T-helper 2 cell (primary cell): ENCODE measurements at places on chromosomes 11 and 22.

- no peak for DNase-seq
These were observed 239.5 kb downstream of the BUD13 start for GRCh38 chr11:116533186-116533825.

GRCh38 chr11:43923406-43924111 is 18.9 kb upstream of the C11orf96 start:
- DNase-seq: no peak

GRCh38 chr11:69035946-69036340 is 12.8 kb upstream of the TPCN2 start:
- DNase-seq: no peak

DNA sequence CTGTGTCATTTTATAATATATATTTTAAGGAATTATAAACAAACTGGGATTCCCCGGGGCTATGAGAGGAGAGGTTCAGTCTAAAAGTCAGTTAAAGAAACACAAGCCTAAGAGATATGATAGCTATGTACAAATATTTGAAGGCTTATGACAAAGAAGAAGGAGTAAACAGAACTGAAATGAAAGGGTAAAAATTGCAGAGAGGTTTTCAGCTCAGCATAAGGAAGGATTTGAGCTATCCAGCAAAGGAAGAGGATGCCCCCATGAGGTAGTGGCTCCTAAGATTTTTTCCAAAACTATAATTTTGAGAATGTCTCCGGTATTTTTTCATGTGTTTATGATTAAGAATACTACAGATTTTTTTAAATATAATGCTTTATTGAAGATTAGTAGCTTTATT is 57.9 kb upstream of the ANGPTL5 start:
- no peak for DNase-seq

DNA sequence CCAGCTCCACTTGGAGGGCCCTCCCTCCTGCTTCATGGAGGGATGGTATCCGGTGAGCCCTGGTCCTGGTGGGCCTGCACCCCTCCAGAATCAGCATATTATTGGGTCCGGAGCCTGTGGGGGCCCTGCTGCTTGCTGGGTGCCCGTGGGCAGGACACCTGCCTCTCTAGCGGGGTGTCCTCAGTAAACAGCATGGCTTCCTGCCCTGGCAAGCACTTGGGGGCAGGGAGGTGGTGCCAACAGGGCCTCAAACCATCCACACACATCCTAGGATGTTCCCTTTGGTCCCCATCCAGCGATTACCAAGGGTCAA is 108.3 kb downstream of the CTTN start:
- no peak for DNase-seq

DNA sequence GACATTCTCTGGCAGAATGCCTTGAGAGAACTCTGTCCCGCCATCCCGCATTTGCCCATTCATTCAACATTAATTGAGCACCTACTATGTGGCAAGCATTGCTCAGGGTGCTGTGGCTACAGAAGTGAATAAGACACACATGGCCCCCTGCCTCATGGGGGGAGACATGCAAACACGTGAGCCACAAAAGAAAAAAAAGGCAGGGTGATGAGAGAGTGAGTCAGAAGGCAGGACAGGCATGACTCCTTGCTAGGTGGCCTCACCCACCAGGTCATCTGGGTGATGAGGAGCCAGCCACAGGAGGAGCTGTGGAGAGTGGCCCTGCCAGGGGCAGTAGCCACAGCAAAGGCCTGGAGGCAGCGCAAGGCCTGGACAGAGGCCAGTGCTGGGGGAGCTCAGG is 4.9 kb downstream of the CHRM4 start:
- DNase-seq: no peak

GRCh38 chr22:35818897-35819296 is 101.2 kb downstream of the APOL5 start:
- no peak for DNase-seq

DNA sequence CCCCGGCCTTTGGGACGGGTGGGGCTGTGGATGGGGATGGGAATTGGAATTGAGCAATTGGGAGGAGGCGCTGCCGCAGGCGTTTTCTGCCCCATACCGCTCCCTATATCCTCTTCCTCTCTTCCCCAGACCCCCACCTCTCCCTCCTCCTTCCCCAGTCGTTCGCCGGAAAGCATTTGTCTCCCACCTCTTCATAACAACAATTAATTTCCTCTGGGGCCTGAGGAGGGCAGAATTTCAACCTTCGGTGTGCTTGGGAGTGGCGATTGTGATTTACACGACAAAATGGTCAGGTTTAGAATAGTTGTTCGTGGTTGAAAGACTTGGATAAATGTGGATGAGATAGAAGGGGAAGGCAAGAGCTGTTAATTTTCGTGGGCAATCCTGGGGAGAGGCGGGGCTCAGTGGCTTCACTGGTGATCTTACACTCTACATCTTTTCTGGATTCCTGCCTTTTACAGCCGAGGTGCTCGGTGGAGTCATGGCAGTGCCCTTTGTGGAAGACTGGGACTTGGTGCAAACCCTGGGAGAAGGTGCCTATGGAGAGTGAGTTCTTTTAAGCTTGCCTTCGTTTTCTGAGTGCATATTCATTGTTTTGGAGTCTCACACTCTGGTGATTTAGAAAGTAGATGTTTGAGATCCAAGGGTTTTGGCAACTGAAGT is 1.5 kb downstream of the CHEK1 start:
- no peak for DNase-seq

- no peak for DNase-seq
These were observed at the start of gene SSTR3 for GRCh38 chr22:37212174-37212906. Gene SSTR3 (minus strand): TSS chr22:37212477. CDS start chr22:37207803, 4,674 bp downstream.

DNA sequence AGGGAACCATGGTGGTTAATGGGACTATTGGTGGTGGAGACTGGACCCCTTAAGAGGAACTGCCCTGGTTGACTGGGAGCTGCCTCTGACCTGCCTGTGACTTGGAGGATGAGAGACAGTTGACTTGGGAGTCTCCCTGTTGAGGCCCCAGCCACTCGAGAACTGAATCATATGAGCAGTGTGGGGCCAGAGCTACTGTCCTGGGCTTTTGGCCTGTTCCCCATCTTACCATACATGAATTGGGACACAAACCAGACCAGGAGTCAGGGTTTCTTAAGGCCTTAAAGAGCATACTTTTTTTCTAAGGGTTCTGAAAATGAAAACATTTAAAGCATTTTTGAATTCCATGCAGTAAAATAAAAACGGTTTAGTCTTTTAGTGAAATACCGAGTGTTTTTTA is 92.8 kb downstream of the TEAD1 start:
- no peak for DNase-seq

DNA sequence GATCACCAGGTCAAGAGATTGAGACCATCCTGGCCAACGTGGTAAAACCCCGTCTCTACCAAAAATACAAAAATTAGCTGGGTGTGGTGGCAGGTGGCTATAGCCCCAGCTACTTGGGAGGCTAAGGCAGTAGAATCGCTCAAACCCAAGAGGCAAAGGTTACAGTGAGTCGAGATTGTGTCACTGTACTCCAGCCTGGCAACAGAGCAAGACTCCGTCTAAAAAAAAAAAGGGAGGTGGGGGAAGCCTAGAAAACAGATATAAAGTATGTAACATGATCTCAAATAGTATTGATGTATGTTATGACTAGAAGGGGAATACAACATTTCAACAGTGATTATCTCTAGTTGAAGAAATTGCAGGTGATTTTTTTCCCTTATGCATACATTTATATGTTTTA is 61.4 kb downstream of the SLC1A2 start:
- no peak for DNase-seq

DNA sequence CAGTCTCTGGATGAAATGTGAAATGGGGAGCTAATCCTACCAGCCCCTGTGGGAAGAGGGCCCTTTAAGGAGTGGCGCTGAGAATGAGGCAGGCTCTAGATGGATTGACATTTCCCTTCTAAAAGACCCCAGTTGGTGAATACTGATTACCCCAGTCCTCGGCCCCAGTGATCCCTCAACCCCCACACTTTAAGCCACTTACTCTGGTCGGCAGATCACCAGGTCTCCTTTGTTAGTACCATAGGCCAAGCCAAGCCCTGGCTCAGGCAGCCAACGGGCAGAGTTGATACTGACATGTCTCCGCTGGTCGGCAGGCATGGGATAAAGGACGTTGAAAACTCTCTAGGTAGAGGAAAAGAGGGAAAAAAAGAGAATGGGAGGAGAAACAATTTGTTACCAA is 26.1 kb upstream of the CHRM4 start:
- DNase-seq: no peak
